CD8-positive, alpha-beta memory T cell (primary cell): ENCODE measurements at places on chromosomes 12 and 14. TPM values are rescaled to one million over a fixed set of nuclear protein-coding genes. Genes with fewer than 3 reads are reported as not detected.

DNA sequence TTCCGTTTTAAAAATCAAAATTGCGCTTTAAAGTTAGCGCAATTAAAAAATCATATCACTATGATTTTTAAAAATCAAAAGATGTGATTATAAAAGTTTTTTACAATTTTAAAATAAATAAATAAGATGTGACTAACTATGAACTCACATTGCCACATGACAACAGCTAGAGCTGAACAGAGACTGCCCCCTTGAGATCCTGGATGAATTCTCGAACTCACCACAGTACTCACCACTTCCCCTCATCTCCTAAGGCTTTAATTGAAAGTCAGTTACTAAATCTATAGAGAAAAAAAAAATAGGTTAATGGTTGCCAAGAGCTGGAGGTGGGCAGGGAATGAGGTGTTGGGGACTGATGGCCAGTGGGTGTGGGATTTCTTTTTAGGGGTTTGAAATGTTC, 384.2 kb downstream of the ZFP36L1 start:
- H3K36me3 ChIP-seq: no peaks in the 10 kb centered on the region
- no peak for DNase-seq
- no peak overlapping the region for H3K4me3 ChIP-seq
- peaks cover 22% of the 10 kb centered on the region for H3K4me1 ChIP-seq
- no peaks in the 10 kb centered on the region for H3K27me3 ChIP-seq

DNA sequence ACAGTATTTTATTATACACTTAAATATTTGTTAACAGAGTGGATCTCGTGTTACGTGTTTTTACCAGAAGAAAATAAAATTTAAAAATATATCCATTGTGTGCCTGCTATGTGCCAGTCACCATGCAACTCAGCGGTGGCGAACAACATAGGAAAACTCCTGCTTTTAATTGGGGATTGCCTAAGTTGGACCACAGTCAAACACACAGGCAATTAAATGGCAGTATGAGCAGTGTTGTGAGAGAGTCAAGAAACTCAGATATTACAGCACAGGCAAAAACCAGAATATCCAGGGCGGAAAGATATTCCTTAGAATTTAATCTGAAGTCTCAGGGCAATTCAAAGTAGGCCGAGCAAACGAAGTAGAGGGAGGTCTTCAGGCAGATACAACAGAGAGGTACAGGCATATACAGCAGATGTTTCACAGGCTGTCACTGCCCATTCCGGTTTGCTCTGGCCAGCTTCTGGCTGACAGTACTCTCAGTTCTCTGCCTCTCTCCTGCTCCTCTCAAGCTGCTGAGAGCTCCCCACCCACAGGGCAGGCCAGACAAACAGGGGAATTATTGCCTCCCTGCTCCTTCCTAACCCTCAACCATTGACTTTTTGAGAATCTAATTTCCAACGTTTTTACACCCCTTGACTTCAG, 540.2 kb upstream of the TMEM132C start:
- H3K4me3 ChIP-seq: no peak overlapping the region
- no peak for DNase-seq
- no peak overlapping the region for H3K27ac ChIP-seq
- no peaks in the 10 kb centered on the region for H3K36me3 ChIP-seq
- no peaks in the 10 kb centered on the region for H3K4me1 ChIP-seq
- H3K27me3 ChIP-seq: no peaks in the 10 kb centered on the region

DNA sequence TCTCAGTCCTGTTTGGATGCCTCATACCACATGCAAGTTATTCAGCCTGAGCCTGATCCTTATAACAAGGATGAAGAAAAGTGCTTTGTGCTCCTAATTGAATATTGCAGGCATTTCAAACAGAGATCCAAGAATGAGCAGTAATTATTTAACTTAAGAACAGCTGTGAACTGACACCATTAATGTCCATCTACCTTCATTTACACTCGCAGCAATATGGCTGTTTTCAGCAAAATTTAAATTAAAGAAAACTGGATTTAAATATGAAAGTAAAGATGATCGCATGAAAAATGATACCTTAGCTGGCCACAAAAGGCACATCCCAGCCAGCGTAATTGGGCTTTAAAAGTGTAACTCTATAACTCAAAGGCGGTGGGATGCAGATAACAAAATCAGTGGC, 466.3 kb downstream of the GALC start:
- no peak overlapping the region for H3K4me3 ChIP-seq
- H3K27ac ChIP-seq: no peak overlapping the region
- DNase-seq: no peak

DNA sequence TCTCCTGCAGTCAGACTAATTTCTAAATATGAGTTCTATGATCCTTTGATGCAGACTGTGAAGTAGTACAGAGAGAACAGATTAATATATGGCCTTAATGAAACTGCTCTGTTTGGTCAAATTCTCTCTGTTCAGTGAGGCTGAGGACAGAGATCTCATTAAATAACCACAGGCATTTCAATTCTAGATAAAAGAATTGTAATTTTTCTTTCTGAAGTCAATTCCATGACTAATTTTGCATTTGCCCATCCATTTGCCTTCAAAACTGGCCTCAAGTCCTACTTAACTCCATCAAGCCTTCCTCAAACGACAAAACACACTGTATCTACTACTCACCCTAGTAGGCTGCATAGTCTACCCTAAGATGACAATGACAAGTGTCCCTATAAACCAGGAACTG, 67.1 kb downstream of the DUSP16 start:
- H3K36me3 ChIP-seq: no peaks in the 10 kb centered on the region
- no peak for DNase-seq
- H3K4me3 ChIP-seq: no peak overlapping the region

DNA sequence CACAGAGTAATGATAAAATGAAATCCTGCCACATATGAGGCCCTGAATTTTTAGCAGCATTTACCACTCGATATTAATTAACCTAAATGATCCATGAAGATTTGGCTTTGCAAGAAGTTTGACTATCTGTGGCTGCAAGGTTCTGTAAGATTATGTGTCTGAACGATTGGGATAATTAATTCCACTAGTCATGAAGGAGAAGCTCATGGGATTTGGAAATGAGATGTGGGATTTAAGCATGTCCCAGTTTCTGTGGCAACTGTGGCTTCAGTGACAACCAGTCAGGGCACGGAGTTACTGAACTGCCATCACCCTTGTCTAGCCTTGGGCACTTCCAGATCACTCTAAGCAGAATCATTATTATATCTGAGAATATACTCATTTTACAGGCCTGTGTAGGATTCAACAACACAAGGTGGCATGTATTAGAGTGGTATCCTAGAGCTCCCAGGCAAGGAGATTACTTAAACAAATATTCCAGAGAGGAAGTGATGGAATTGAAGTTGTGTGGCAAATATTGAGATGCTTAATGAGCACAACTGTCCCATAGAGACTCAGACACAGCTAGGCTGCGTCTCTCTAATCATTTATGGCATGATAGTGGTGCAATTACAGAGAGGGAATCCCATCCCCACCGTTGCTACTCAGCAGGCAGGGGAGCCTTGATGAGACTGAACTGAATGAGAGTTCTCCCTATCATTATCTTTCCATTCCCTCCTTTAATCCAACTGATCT, 205.0 kb upstream of the KRR1 start:
- no peaks in the 10 kb centered on the region for H3K4me1 ChIP-seq
- DNase-seq: no peak
- H3K36me3 ChIP-seq: no peaks in the 10 kb centered on the region
- no peak overlapping the region for H3K27ac ChIP-seq
- H3K27me3 ChIP-seq: no peaks in the 10 kb centered on the region

The KLRD1 gene
- total RNA-seq: 70.1 TPM

The AQP2 gene
- total RNA-seq: not detected

The PPFIA2 gene
- total RNA-seq: not detected
